Adrenal gland (tissue), 19 donors: ENCODE measurements at places on chromosomes 6 and 20. TPM values are rescaled to one million over a fixed set of nuclear protein-coding genes. Genes with fewer than 3 reads are reported as not detected.

Gene SLC25A27
- 4.8 TPM for total RNA-seq

Gene RBM24
- total RNA-seq: 0.11 TPM

Gene SLC12A5
- total RNA-seq: 11.7 TPM

Gene OXT
- total RNA-seq: 0.69 TPM

Gene GSTA3
- total RNA-seq: 179 TPM

DNA sequence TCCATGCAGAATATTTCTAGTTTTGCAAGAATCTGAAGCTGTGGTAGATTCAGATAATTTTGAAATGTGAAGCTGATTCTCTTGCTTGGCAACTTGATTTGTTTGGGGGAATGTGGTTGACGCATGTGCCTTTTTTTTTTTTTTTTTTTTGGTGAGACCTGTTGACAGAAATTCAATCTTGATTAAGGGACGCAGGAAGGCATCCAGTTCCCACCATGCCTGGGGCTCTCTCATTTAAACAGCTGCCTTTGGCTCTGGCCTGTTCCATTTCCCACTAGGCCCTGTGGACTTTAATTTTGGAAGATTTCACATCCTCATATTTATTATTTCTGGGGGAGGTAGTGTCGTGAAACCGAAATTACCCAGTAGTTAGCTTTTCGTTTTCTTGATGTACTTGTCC, 8.6 kb downstream of the TPX2 start:
- H3K4me3 ChIP-seq: no peak overlapping the region
- H3K36me3 ChIP-seq: no peaks in the 10 kb centered on the region
- no peak for DNase-seq
- no peaks in the 10 kb centered on the region for H3K27me3 ChIP-seq

DNA sequence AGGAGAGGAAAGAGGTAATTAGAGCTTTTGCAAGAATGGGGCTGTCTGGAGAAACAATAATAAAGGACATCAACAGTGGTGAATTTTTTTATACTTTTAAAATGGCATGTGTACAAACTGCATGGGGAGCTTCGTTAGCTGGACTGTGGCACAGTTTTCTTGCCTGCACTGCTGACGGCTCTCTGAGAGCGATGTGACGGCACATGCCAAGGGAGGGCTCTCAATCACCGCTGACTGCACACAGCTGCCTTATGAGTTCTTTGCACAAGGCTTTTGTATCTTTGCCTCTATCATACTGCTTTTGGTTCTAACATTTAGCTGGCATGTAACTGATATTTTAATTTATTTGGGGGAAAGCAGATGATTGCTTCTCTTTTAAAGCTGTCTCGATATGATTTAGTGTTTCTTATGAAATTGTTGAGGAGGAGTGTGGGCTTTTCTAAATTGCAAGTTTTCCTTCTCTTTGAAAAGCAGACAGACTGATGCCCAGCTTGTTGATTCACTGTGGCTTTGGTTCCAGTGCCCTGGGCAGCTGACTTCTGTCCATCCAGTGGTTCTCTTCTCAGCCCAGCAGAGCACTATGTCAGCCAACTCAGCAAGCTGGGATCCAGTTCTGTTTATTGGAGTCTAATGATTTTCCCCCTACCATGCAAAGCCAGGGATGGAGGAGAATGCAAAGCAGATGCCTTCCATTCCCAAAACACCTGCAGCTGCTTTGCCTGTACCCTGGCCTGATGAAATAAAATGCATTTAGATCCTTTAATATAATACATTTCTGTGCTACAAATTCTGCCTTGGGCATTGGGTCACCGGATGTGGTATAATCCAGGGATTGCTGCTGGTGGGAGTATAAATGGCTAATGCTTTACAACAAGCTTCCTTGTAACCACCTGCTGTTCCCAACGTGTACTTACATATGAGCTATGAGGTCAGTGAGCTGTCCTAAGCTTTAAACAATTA, 323.9 kb downstream of the ZFAND3 start:
- H3K27me3 ChIP-seq: no peaks in the 10 kb centered on the region
- no peak overlapping the region for H3K27ac ChIP-seq
- no peaks in the 10 kb centered on the region for H3K4me1 ChIP-seq
- DNase-seq: no peak

DNA sequence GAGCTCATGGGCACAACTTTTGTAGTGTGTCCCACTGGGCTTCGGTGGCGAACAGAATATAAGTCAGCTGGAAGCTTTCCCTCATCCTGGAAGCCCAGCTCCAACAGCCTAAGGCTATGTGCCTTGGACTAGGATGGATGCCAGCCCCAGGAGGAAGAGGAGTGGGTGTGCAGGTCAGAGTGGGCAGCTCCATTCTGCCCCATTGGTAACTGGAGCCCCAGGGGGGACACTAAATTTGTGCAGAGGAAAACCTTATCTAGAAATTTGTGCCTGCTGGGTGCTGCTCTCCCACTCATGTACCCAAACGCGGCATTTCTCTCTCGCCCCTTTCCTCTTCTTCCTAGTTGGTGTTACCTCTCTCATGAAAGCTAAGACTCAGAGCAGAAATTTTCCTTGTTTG, 253.9 kb upstream of the MAN1A1 start:
- no peaks in the 10 kb centered on the region for H3K27me3 ChIP-seq
- H3K27ac ChIP-seq: no peak overlapping the region
- no peaks in the 10 kb centered on the region for H3K4me1 ChIP-seq

- no peak overlapping the region for H3K4me3 ChIP-seq
- peaks cover 16% of the 10 kb centered on the region for H3K4me1 ChIP-seq
- peak overlapping the region; percentile 6 for H3K27ac ChIP-seq
- no peak for DNase-seq
- H3K27me3 ChIP-seq: no peaks in the 10 kb centered on the region
- no peaks in the 10 kb centered on the region for H3K36me3 ChIP-seq
Measured at GRCh38 chr6:158706369-158706982, 56.6 kb downstream of the SYTL3 start.

DNA sequence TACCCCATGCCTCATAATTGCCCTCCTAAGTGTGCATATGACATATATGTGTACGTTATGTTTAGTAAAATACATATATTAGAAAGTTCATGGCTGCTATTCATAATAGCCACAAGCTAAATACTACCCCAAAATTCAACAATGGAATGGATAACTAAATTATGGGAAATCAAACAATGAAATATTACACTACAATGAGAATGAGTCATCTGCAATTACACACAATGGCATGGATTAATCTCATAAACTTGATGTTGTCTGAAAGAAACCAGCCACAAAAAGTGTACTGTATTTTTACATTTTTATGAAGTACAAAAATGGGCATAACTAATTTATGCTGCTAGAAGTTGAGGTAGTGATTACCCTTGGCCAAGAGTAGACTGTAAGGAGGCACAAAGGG, 477.0 kb downstream of the HAO1 start:
- no peak for DNase-seq
- no peak overlapping the region for H3K4me3 ChIP-seq
- no peaks in the 10 kb centered on the region for H3K27me3 ChIP-seq
- H3K36me3 ChIP-seq: no peaks in the 10 kb centered on the region
- H3K27ac ChIP-seq: no peak overlapping the region

DNA sequence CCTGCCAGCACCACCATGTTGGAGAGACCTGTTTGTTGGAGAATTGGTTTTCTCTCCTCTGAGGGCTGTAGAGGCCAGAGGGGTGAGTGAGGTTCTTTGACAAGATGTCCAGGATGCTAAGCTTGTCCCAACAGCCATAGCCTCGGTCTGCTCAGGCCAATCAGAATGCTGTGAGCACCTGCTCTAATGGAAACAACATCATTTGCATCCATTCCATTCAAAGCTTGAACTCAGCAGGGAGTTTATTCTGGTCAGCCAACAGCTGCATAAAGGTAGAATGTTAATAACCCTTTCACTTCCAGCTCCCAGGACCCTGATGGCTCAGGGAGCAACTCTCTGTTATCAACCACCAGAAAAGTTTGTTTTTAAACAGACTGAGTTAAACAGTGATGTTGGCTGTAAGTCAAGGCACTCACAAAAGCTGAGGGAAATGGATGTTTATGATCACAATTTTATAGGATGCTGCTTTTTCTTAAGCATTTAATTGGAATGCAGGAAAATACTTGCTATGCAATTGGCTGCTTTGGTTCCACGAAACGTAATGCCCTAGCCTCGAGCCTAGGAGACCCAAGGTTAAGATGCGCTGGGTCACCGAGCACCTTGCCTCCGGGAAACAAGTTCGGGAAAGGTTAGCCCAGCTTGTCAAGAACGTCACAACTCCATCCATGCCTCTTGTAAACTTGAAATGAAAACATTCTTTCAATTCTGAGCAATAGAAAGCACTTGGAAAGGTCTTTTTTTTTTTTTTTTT, 155.2 kb downstream of the NFATC2 start:
- no peaks in the 10 kb centered on the region for H3K27me3 ChIP-seq
- H3K36me3 ChIP-seq: no peaks in the 10 kb centered on the region
- H3K4me1 ChIP-seq: no peaks in the 10 kb centered on the region
- no peak overlapping the region for H3K27ac ChIP-seq
- no peak for DNase-seq

DNA sequence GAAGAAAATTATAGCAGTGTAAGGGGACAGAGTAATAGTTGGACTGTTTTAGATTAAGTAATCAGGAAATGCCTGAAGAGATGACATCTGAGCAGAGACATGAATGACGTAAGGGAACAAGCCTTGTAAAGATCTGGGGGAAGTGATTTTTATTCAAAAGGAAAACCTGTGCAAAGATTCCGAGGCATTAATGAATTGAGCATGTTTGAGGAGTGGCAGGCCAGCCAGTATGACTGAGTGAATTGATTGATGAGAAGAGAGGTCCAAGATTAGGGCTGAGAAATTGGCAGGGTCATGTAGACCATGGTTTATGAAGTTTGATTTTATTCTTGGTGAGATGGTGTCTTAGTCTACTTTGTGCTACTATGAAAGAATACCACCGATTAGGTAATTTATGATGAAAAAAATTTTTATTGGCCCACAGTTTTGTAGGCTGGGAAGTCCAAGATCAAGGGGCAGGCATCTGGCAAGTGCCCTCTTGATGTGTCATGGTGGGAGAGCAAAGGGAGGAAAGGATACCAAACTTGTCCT, 95.1 kb downstream of the LIN28B start:
- no peak overlapping the region for H3K27ac ChIP-seq
- no peak for DNase-seq
- H3K4me1 ChIP-seq: no peaks in the 10 kb centered on the region
- H3K4me3 ChIP-seq: no peak overlapping the region

DNA sequence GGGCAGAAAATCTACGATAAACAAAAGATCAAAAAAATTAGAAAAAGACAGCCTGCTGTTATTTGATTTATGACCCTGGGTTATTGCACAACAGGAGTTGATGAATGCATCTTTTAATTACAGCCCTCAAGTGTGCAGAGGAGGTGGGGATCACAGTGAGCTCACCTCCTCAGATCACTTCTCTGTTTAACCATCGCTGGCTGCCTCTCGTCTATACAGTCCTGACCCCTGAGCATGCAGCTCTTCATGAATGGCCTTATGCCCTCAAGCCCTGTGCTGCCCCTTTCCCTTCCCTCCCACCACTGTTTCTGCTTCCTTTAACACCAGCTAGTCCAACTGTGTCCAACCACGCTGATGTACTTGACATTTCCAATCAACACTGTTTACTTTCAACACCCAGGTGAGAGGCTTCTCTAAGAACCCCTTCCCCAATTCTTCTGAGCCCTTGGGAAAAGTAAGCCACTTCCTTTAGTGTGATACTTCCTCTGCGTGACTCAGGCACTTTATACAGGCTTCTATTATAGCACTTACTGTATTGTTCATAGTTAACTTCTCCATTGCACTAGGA, 60.6 kb upstream of the RIPOR2 start:
- H3K27ac ChIP-seq: no peak overlapping the region
- DNase-seq: no peak
- no peaks in the 10 kb centered on the region for H3K27me3 ChIP-seq

Gene ARMH2
- total RNA-seq: not detected
